ENCODE measurements at places on chromosomes 4 and X.

DNA sequence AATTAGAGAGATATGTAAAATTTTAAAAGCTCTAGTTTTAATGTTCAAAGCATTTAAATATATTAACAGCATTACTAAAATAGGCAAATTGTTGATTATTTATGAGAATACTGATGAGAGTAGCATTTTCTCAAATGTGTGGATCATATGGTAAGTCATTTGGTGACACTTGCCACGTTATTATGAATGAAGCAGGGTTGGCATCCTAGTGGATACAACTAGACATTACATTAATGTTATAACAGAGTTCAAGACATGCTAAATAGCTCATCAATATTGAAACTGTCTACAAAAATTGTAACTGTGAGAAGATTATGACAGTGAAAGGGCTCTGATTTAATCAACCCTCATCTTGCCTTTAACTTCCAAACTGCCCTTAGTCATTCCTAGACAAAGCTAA lies 171.1 kb downstream of the PDGFC start:
- no peak for DNase-seq

GRCh38 chr4:177190995-177191580 lies 118.6 kb upstream of the NEIL3 start:
- no peak for DNase-seq

DNA sequence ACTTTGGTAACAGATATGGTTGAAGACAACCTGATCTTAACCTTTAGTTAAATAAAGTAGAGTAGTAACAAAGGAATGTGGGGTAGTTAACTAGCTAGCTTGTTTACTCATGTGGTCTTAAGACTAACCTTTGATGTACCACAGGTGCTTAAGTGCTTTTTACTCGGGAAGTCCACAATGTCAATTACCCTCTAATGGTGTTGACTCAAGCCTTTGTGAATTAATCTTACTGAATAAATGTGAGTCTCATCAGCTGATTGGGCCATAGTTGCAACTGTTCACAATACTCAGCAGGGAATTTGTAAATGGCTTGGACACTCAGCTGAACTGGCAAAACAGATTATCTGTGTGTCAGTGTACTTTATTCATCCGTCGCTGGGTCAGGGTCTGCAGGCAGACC lies 119.0 kb upstream of the UGT8 start:
- no peak for DNase-seq

DNA sequence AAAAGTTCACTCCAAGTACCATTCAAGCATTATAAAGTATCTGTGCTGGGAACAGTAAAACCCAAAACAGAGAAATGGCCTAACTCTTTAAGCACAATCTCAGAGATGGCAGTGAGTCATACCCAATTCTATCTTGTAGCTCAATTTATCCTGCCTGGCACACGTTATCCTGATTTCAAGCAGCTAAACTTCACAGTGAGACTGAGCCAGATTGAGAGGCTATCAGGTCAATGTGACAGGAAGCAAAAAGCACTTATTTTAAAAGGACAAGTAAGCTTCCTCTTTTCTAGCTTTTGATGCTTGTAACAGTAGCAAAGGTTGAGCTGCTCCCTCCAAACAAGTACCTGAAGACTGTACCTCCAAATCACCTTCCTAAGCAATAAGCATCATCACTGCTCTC lies 324.9 kb downstream of the NAF1 start:
- no peak for DNase-seq

DNA sequence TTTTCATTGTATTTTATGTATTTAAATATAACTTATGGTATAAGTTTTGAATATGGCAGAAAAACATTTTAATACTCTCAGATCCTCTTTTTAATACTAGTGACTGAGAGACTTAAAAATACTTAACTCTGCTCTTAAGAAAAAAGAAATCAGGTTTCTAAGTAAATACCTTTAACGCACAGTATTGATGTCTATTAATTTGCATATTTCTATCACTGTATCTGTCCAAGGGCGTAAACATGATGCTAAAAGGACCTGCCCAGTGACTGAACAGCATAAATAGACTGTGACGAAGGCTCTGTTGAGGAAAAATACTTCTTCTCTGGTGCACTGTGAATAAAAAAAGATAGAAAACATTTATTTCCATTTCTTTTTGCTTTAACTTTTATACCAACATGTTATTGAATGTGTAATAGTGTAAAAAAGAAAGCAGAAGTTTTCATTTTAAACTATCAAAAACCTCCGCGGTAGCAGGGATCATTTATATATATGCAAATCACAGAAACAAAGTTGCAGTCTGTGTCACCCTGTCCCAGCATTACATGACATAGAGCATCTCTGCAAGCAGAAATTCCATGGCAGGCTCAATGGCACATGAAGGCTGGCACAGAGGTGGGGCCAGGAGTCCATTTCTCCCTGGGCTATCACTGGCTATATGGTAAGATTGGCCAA lies 75.4 kb downstream of the ZAR1 start:
- DNase-seq: no peak

- no peak for DNase-seq
Measured at GRCh38 chr4:74092957-74093356, 6.0 kb downstream of the CXCL2 start.

DNA sequence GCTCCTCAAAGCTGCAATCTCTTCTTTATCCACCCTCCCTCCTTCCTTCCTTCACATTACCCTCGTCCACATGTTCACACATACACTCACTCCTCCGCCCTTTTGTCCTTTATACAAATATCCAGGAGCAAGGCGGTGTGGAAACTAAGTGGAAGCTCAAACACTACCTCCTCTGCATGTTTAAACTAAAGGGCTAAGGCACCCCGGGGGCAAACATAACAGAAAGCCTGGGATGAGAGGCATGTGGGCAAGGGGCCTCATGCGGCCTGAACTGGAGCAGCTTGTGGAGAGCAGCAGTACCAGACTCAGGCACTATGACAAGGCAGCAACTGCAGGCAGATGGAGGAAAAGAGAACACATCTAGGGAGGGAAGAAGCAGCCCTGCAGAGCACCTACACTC lies 9.5 kb downstream of the MAB21L2 start:
- no peak for DNase-seq

DNA sequence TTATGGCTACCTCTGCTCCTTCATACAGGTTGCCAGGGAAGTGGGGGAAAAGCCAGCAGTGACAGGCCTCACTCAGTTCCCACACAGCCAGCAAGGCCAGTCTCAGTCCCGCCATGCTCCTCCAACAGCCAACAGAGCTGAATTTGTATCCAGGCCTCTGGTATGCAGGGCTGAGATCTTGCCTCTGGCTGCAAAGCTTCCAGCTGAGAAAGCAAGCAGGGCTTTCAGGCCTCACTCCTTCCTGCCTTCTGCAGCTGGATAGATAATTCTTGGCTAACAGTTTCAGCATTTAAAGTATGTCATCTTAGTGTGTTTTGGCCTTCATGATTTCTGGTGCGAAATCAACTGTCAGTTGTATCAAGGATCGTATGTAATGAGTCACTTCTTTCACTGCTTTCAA lies 103.6 kb downstream of the GNL3L start:
- DNase-seq: no peak

GRCh38 chr4:189117426-189117825 lies 823.2 kb upstream of the FRG1 start:
- peak; percentile 27 for DNase-seq

DNA sequence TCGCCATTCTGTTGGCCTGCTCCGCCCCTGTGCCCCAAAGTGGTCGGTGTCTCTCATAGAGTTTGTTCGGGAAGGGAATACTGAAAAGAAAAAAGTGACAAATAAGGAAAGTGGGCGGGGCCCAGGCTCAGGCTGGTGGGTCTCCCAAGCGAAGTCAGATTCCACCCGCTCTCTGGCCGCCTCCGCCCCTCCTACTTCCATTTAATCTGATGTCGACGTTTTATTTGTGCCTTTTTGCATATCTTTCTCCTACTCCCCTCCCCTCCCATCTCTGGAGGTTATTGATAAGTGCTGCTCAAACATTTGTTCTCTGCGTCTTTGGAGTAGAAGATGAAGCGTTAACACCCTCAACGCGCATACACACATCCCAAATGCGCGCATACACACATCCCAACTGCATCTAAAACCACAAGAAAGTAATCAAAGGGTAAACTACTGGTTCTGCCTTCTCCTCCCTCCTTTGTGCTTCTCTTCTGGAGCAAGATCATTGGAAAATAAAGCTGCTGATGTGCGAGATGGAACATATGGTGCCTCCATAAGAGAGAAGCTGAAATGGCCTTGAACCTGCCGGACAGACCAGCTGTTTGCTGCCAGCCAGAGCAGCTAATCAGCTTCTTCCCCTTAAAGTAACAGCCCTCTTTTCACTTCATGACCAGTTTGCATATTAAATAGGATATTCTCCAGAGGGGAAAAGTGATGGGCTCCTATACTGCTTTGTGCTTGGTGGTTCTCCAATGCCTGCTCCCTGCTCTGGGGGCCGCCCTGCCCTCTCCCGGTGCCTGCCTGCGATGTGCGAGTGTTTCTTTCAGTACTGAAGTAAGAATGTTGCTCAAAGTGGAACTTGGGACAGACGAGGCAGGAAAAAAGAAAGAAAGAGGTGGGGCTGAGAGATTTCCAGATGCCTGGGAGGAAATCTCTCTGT lies 3.1 kb downstream of the MAMLD1 start:
- DNase-seq: peak; percentile 56

DNA sequence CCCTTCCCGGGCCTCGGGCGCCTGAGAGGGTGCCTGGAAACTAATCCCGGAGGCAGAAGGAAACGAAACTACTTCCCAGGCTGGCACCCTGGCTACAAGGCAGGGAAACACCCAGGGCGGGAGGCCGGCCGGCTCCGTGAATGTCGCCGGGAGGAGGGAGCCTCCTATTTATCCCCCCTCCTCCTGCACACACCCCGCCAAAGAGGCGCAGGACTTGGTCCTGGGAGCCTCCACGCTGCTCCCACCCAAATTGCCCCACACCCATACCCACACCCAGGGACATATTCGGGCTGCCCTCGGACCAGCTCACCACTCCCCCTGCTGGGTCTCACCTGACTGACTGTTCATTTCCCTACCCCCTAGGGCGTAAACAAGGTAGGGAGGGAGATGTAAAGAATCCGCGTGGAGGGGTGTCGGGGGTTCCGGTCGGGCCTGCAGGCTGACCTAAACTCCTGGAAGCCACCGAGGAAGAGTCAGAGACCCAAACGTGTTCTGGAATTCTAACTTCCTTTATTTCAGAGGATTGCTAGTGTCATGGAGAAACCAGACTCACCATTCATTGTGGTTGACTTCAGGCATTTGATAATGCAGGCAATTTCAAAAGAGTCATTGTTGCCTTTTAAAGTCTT lies at the start of gene BTC:
TSS of gene BTC (minus strand) at position 142 of the 629 bp plus-strand sequence. CDS start 198 bp downstream, outside the sequence.
- no peak for DNase-seq

DNA sequence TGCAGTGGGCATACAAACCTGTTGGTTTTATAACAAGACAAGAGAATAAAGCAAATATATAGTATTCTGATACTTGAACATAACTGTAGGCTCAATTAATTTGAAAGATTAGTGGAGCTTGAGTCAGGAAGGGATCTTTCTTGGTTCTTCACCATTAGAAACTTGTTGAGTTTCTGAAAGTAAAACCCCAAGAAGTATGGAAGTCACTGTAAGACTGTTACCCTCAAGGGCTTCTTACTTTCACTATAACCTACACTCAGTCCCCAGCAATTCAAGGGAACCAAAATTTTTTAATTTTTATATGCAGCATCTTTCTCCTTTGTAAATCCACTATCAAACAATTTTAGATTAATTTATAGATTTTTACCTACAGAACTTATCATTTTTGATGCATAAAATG lies 2019.2 kb upstream of the ADGRL3 start:
- DNase-seq: no peak

- DNase-seq: no peak
Measured at GRCh38 chr4:120965938-120966337, 43.4 kb upstream of the PRDM5 start.

DNA sequence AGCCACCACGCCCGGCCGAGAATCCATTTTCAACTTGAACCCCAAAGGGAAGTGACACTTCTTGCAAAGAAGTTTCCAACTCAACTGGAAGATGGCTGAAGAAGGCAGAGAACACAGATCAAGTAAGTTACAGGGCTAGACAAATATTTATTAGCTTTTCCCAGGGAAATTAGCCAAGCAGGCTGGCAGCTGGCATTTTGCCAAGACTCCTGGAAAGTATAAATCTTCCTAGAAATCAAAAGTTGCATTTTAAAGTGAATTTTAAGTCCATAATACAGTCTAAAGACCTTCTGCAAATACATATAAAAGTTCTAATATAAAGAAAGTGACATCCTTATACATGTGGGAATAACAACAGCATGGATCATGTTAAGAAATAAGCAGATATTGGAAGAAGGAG lies 3.4 kb upstream of the MRPL1 start:
- peak; percentile 17 for DNase-seq

Data from dermis microvascular lymphatic vessel endothelial cell (primary cell).